ENCODE measurements at places on chromosomes 4 and X.

DNA sequence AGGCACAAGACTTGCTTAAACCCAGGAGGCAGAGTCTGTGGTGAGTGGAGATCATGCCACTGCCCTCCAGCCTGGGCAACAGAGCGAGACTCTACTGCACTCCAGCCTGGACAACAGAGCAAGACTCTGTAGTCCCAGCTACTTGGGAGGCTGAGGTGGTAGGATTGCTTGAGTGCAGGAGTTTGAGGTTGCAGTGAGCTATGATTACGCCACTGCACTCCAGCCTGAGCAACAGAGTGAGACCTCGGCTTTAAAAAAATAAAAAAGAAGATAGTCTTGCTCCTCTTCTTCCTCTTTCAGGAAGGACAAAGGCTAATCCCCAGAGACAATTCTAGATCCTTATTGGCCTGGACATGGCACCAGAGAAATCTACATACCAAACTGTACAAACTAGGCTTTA lies 5.7 kb upstream of the PPEF2 start:
- no peaks in the 10 kb centered on the region for H3K4me1 ChIP-seq
- H3K36me3 ChIP-seq: peaks cover 9% of the 10 kb centered on the region
- H3K27me3 ChIP-seq: no peaks in the 10 kb centered on the region
- DNase-seq: no peak
- no peak overlapping the region for H3K27ac ChIP-seq

GRCh38 chr4:173242466-173243250 lies 74.0 kb downstream of the GALNT7 start:
- no peak for DNase-seq
- H3K27ac ChIP-seq: no peak overlapping the region
- no peak overlapping the region for H3K4me3 ChIP-seq
- H3K36me3 ChIP-seq: no peaks in the 10 kb centered on the region
- no peaks in the 10 kb centered on the region for H3K27me3 ChIP-seq

DNA sequence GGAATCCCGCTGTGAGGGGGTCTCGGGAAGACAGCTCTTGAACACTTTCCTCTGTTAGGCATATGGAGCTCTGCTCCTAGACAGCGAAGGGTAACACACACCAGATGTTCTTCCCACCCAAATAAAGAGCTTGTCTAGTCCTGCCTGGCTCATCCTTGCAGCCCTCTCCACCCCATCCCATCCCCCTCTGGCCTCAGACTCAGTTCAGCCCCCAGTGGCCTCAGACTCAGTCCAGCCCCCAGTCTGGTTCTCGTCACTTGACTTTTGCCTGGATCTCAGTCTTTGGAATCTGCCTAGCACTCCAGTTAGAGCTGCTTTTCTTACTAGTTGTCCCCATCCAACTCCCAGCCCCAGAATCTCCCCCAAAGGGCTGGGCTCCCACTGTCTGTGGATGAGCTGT lies 14.9 kb downstream of the RAB33A start:
- peaks cover 13% of the 10 kb centered on the region for H3K4me1 ChIP-seq
- H3K4me3 ChIP-seq: no peak overlapping the region
- H3K27ac ChIP-seq: no peak overlapping the region
- DNase-seq: no peak
- no peaks in the 10 kb centered on the region for H3K36me3 ChIP-seq

GRCh38 chrX:108397627-108398391 lies 40.4 kb downstream of the COL4A6 start:
- H3K4me1 ChIP-seq: no peaks in the 10 kb centered on the region
- H3K27me3 ChIP-seq: no peaks in the 10 kb centered on the region
- no peak for DNase-seq
- no peaks in the 10 kb centered on the region for H3K36me3 ChIP-seq

DNA sequence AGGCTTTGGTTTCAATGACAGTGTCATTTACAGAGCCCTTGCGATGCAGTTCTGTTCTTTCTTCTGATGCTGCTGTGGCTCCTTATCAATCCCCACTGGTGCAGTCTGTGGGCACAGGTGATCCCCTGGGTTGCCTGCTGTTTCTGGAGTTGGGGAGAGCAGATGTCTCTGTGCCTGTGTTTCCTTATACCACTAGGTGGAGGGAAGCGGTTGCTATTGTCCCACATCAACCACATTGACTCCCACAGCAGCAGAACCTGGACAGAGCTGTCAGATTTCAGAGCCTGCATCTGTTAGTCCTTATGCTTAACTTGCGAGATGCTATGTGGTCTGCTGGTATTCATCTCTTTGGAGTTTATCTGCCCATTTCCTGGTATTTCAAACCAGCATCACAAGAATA lies 57.7 kb downstream of the NEIL3 start:
- H3K4me3 ChIP-seq: no peak overlapping the region
- DNase-seq: no peak
- H3K27me3 ChIP-seq: no peaks in the 10 kb centered on the region
- H3K36me3 ChIP-seq: no peaks in the 10 kb centered on the region

GRCh38 chr4:67632492-67632891 lies 68.5 kb downstream of the UBA6 start:
- peaks cover 73% of the 10 kb centered on the region for H3K36me3 ChIP-seq
- H3K4me1 ChIP-seq: peaks cover 19% of the 10 kb centered on the region
- no peak for DNase-seq
- no peaks in the 10 kb centered on the region for H3K27me3 ChIP-seq
- H3K4me3 ChIP-seq: peak overlapping the region; percentile 64

GRCh38 chrX:47235691-47236103 lies 2.9 kb downstream of the USP11 start:
- H3K27ac ChIP-seq: peak overlapping the region; percentile 9
- H3K36me3 ChIP-seq: peaks cover 21% of the 10 kb centered on the region
- no peak overlapping the region for H3K4me3 ChIP-seq
- H3K27me3 ChIP-seq: no peaks in the 10 kb centered on the region
- peaks cover 15% of the 10 kb centered on the region for H3K4me1 ChIP-seq
- DNase-seq: no peak

DNA sequence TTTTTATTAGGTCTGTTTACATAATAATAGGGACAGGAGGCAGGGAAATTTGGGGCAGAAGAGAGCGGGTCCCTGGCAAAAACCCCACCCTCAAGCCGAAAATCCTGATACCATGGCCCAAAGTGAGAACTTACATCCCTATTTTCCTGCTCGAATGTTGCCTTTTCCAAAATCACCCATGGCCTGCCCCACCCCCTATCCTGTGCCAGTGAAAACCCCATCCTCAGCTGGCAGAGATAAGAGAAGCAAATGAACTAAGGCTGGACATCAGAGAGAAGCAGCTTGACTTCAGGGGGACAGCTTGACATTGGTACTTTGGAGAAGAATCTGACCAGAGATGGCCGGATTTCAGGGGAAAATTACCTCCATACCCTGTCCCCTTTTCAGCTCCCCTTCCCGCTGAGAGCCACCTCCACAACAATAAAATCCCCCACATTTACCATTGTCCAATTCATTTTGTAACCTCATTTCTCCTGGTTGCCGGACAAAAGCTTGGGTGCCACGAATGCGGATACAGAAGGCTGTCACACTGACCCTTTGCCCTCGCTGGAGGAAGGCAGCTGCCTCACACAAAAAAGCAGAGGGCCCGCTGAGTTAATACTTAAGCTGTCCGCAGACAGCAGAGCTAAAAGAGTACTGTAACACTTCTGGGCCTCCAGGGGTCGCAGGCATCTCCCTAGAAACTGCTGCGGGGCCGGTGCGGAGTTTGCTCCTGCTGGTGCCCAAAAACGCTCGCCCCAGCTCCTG lies 196.2 kb downstream of the SNCA start:
- no peaks in the 10 kb centered on the region for H3K27me3 ChIP-seq
- H3K27ac ChIP-seq: no peak overlapping the region
- DNase-seq: no peak
- H3K4me1 ChIP-seq: no peaks in the 10 kb centered on the region

- DNase-seq: no peak
- H3K36me3 ChIP-seq: no peaks in the 10 kb centered on the region
- no peak overlapping the region for H3K27ac ChIP-seq
- H3K27me3 ChIP-seq: peaks cover 12% of the 10 kb centered on the region
These were observed 22.8 kb upstream of the PDE6B start for GRCh38 chr4:602559-602942.

DNA sequence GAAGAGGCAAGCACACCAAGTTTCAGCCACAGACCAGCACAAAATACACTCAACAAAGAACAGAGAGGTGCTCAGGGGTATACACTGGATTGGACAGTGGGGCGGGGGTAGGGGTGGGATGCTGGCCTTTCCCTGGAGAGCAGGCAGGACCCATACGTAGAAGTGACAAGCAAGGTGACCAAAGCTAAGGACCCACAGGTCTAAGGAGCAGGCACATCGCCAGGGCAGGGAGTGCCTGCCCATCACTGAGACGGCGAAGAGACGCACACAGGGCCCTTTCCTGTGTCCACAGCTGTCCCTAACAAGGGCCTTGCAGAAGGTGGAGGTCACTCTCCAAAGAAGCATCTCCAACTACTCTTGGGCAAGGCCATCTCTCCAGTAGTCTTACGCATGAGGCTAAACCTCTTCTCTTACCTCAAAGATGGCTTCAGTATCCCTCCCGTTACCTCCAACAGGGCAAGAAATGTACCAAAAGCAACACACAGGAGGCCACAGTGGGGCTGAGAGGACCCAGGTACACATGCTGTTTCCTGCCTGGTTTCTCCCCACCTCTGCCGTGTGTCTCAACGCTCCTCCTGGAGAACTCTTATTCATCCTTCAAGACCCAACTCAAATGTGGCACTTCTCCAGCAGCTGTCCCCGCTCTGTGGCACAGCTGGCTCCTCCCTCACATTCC lies 6.5 kb downstream of the WDR1 start:
- no peak overlapping the region for H3K4me3 ChIP-seq
- no peaks in the 10 kb centered on the region for H3K27me3 ChIP-seq
- H3K27ac ChIP-seq: no peak overlapping the region
- H3K36me3 ChIP-seq: peaks cover 88% of the 10 kb centered on the region

DNA sequence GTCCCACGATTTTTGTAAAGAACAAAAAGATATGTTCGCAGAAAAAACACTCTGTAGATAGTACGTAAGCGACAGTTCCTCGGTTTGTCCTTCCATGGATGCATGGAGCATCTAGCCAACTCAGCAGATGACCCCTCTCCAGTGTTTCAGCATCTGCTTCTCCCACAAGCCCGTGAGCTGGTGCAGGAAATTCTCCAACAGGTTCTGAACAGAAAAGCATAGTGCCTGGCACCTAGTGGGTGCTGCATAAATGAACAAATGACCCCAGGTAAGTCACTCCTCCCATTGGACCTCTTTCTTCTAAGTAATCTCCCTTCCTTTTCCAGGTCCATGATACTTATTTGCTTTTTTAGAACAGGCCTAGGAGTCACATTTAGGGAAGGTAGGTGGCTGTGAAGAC lies 966 bp upstream of the KIAA0232 start:
- DNase-seq: no peak
- H3K4me1 ChIP-seq: peaks cover 27% of the 10 kb centered on the region

DNA sequence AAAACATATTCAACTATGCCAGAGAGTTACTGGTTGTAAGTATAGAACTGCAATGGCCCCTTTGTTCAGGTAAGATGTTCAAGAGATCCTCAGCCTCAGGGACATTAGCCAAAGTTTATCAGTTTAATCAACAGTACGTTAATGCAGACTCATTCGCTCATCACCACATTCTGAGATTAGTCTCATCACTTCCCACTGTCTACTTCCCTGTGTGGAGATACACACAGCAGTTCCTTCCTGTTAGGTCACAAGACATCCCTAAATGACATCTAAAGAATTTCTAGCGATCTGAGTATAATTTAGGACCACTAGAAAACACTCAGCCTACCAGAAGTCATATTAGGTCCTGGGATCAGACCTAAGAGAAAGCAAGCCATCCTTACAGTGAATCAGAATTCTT lies 10.4 kb downstream of the SLC10A7 start:
- H3K4me3 ChIP-seq: no peak overlapping the region
- peaks cover under 1% of the 10 kb centered on the region for H3K4me1 ChIP-seq
- H3K36me3 ChIP-seq: peaks cover 23% of the 10 kb centered on the region
- H3K27me3 ChIP-seq: no peaks in the 10 kb centered on the region

DNA sequence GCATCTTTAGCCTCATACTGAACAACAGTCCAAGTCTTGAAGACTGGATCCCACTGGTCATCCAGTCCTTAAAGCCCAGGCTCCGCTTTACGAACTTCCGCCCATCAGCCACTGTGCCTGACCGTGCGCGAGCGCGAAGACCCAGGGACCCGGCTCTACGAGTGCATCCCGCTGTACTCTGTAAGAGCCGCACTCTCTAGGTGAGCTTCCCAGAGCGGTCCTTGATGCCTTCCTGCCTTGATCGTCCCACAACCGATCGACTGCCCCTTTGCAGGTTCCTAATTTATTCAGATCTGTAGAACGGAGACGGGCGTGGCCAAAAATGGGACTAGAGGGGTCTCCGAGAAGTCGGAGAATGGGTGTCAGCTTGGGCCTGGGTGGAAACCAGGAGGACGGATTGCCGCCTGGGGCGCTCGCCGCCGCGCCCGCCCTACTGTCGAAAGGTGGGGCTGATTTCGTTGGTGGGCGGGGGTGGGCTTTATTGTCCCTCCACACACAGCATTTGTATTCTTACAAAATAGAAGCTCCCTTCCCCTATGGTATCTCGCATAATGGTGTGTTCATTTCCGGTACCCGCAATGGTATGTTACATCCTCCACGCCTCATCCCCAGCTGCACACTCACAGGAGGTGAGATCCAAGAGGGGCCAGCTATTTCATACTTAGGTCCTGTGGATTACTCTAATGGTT lies 42.3 kb upstream of the FAM156A start:
- H3K4me3 ChIP-seq: peak overlapping the region; percentile 72
- H3K27ac ChIP-seq: peak overlapping the region; percentile 74
- peaks cover under 1% of the 10 kb centered on the region for H3K36me3 ChIP-seq
- no peaks in the 10 kb centered on the region for H3K27me3 ChIP-seq

- H3K27ac ChIP-seq: no peak overlapping the region
- no peaks in the 10 kb centered on the region for H3K27me3 ChIP-seq
- no peak for DNase-seq
- H3K4me1 ChIP-seq: no peaks in the 10 kb centered on the region
These were observed 44.8 kb downstream of the RBMX start for GRCh38 chrX:136835761-136836160.

- H3K27ac ChIP-seq: no peak overlapping the region
- no peak for DNase-seq
- no peaks in the 10 kb centered on the region for H3K4me1 ChIP-seq
- H3K27me3 ChIP-seq: no peaks in the 10 kb centered on the region
- H3K4me3 ChIP-seq: no peak overlapping the region
These were observed 315.2 kb upstream of the SLIT2 start for GRCh38 chr4:19936476-19936875.

DNA sequence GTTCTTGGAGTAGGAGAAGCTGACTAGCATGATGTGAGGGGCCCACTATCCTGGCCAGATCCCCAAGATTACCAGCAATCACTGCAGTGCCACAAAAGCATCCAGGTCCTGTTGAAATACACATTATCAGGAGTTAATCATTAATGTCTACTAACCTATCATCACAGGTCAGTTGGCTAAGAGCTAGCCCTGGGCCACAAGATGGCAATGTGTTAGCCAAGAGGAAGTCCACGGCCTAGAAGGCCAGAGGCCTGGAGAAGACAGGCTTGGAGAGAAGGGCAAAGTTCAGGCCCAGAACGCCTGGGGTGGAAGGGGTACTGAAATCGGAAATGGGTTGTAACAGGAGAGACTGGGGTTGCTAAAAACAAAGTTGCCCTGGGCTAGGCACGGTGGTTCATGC lies 19.9 kb upstream of the KIAA1210 start:
- no peak overlapping the region for H3K4me3 ChIP-seq
- H3K27me3 ChIP-seq: peaks cover 6% of the 10 kb centered on the region
- H3K27ac ChIP-seq: no peak overlapping the region
- H3K4me1 ChIP-seq: no peaks in the 10 kb centered on the region
- no peaks in the 10 kb centered on the region for H3K36me3 ChIP-seq
- no peak for DNase-seq

- DNase-seq: no peak
- no peaks in the 10 kb centered on the region for H3K4me1 ChIP-seq
- no peak overlapping the region for H3K4me3 ChIP-seq
These were observed 18.9 kb upstream of the DUSP9 start for GRCh38 chrX:153628129-153628528.
